ENCODE measurements at places on chromosomes 11 and 22. TPM values are rescaled to one million over a fixed set of nuclear protein-coding genes. Genes with fewer than 3 reads are reported as not detected.
A peak's percentile ranks its signal among the peaks of the same experiment; 100 is the strongest.

GRCh38 chr11:77353131-77353530, 51.6 kb upstream of the GDPD4 start:
- DNase-seq: no peak

TCN1 gene
- total RNA-seq: 0.55 TPM

HTR3B gene
- total RNA-seq: not detected

DNA sequence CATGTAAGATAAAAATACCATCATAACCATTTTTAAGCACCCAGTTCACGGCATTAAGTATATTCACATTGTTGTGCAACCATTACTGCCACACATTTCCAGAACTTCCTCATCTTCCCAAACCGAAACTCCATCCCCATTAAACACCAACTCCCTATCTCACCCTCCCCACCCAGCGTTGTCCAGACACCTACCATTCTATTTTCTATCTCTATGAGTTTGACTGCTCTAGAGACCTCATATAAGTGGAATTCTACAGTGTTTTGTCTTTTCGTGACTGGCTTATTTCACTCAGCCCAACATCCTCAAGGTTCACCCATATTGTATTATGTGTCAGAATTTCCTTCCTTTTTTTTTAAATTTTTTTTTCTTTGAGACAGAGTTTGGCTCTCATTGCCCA, 45.2 kb downstream of the PPFIA1 start:
- no peak for DNase-seq

GRCh38 chr11:76408171-76408965, 27.2 kb downstream of the GVQW3 start:
- no peak for DNase-seq

OR52I2 gene
- total RNA-seq: not detected

TTC36 gene
- total RNA-seq: 88.3 TPM

OR8D4 gene
- not detected for total RNA-seq

TMEM126B gene
- 28.5 TPM for total RNA-seq

DNA sequence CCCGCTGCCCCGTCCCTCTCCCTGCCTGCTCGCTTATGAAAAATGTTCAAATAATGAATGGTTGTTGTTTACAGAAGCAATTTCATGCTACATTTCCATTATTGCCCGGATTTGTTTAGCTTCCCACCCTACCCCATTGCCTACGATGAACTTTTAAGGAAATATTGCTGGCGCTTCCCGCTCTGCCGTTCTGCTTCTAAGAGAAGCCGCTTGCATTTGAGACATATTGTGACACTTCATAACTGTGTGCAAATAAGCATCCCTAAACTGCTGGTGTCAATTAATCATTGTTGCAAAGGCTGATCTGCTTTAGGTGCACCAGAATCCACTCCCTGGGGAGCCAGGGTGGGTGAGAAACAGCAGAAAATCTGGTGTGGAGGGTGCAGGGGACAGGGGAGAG, 52.3 kb upstream of the LMO1 start:
- DNase-seq: no peak

GRCh38 chr11:1336836-1337646, 27.6 kb upstream of the TOLLIP start:
- DNase-seq: peak; percentile 66

ANO1 gene
- 292 TPM for total RNA-seq

DNA sequence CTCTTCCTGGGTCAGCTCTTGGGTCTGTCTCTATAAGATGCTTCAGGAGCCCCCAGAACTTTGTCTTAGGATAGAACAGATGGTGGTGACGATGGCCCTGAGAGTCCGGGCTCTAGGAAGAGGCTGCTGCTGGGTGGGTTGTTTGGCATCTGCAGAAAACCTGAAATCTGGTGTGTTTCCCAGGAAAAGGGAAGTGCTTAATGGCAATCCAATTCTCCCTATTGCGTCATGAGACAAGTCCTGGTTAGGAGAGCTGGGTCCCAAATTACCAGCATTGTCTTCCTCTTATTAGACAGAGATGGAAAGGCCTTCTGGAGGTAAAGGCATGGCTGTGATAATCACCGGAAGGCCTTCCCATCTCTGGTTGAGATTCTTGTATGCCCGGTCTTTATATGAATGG, 48.9 kb upstream of the GRAMD1B start:
- DNase-seq: no peak

DNA sequence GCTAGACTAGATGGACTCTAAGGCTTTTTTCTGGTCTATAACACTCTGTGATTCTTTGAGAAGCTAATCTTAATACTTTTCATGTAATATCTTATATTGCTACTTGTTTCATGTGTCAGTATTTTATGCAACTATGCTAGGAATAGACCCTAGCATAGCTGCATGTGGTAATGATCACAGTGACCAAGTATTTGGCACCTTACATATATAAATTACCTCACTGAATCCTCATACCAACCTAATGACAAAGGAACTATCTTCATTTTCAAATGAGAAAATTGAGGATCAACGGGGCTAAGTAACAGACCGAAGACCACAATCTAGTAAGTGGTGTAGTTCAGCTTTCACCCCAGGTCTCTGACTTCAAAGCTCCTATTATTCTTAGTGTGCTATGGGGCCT, 327.3 kb upstream of the PITPNB start:
- DNase-seq: no peak

- DNase-seq: no peak
Observed at GRCh38 chr11:118645066-118645715, 34.3 kb downstream of the TREH start.

TP53AIP1 gene
- total RNA-seq: not detected

- no peak for DNase-seq
Observed at GRCh38 chr11:39205236-39205995, 2254.0 kb downstream of the LRRC4C start.

DNA sequence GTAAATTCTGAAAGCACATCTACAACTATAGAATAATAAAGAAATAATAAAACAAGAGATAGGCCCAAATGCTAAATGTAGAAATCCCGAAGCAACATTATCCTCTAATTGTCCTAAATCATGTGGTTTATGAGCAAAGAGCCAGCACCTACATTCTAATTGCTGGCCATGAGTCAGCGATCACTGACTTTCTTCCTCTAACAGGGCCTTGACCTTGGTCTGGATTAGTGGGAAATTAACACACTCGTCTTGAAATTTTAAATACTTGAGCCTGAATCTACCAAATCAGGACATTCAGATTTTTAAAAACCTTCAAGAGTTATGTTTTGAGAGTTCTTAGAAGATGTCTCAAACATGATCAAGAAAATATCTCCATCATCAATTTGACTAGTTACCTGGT, 727.6 kb downstream of the METTL15 start:
- DNase-seq: no peak

DNA sequence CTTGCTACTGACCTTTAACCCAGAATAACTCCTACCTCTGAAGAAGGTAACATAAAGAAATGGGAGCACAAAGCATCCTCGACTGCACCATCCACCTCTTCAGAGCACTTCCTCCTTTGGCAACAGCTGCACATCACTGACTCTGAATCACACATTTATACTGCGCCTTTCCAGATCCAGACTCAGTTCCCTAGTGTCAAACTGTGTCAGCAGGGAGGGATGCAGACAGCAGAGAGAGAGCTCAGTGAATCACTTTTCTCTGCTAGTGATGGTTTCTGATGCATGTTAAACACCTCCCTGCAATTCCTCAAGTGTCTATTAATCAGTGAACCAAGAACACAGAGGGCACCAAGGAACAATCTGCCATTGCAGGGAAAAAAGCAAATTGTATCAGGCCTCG, 118.9 kb downstream of the PLEKHA7 start:
- no peak for DNase-seq

SLC22A8 gene
- total RNA-seq: not detected

GRCh38 chr11:86719781-86720463, 47.5 kb upstream of the ME3 start:
- no peak for DNase-seq

- DNase-seq: no peak
Observed at GRCh38 chr22:17366830-17367229, 2.4 kb upstream of the CECR2 start.

DNA sequence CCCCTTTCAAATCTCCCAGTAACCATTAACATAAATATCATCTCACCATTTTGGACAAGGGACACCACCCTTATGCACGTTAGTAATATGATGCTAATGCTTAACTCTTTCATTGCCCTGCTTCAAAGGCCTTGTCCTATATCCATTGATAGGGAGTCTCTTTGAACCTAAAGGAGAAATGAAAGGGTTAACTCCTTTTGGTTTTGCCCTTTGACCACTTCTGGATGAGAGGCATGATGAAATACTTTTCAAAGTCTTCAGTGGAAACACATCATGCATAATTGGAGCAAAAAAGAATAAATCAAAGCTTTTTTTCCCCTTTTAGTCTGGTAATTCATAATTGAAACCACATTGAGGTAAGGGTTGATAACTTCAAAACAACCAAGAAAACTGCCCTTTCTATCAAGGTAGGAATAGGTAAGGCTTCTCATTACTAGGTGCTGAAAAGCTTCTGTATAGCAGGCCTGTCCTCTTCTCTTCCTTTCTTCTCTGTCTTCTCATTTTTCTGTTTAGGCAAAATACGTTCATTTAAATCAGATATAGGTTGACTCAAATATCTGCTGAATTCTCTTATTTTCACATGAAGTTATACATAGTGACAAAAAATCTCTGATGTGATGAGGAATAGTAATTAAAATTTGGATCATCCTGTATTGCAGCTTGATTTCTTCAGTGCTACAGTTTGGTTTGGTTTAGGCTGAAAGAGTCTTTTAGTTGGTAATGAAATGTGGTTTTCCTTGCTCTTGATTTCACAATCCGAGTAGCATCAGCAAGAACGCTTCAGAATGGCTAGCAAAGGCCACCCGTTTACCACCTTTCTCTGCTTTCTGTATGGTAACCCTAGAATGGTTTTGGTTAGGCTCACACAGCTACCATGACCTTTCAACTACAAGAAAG, 94.8 kb downstream of the EXT2 start:
- no peak for DNase-seq

GRCh38 chr11:86620891-86621521, 51.4 kb downstream of the ME3 start:
- no peak for DNase-seq

CPT1B gene
- total RNA-seq: 10.9 TPM

All from right lobe of liver (tissue), 6 donors.